ENCODE measurements at places on chromosomes 16 and 17.

DNA sequence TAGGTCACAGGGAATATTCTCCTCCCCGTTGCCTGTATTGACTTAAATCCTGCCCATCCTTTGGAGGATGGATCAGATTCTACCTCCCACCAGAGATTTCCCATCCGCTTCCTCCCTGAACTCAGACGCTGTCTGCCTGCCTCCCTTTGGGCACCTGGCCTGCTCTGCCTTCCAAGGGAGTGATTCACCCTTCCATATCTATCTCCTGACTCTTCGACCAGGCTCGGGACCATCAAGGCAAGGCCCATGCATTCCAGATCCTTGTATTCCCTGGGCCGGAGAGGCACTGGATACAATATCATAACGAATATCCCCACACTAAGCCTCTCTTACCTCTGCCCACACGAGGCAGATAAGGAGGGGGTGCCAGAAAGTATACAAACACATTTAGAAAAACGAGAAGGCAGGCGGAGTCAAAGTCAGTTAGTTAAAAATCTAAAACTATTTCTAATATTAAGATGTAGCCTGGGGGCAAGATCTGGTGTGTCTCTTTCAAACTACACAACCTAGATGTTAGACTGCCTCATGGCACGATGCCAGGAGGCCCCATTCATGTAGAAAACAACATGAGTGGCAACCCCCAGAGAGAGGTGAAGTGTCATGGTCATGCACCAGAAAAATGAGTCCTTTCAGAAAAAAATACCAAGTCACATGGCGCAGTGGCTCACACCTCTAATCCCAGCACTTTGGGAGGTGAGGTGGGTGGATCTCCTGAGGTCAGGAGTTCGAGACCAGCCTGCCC lies 9.2 kb downstream of the PMP22 start:
- no peak for DNase-seq

DNA sequence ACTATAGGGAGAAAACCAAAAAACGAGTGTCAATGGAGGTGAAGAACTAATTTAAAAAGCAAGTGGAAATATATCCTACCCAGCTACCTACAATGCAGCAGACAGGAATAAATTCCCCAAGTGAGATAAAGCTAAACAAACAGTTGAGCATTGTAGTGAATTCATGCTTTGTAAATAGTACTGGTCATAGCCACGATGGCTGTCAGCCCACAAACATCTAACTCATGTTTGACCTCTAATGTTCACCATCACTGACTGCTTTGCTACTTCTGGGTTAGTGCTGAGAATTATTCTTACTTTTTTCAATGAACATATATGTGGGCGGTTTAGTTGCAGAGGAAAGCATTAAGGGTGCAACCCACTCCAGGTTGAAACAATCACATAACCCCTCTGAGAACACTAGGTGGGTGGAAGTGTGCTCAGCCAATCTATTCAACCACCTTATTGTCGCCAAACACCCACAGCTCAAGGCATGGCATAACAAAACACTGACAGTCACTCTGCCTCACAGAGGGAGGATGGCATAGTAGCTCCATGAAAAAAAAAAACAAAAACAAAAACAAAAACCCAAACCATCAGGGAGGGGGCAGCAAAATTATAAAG lies 264.1 kb downstream of the ZFHX3 start:
- DNase-seq, result peak; percentile 3

DNA sequence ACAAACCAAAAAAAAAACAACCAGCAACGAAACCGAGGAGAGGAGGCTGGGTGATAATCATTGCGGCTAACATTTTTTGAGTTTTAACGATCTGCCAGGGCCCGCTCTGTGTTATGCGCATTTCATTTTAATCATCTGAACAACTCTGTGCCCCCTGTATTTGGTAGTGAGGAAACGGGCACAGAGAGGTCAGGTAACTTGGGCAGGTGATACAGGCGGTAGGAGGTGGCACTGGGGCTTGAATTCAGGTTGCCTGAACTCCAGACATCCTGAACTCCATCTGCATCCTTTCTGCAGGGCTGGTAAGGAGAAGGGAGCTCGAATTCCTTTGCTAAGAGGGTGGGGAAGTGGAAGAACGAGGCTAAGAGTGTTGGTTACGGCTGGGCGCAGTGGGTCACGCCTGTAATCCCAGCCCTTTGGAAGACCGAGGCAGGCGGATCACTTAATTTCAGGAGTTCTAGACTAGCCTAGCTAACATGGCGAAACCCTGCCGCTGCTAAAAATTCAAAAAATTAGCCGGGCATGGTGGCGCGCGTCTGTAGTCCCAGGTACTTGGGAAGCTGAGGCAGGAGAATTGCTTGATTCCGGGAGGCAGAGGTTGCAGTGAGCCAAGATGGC lies 1.1 kb downstream of the CLUAP1 start:
- no peak for DNase-seq

GRCh38 chr17:2903193-2903974 lies 107.1 kb downstream of the RAP1GAP2 start:
- DNase-seq, result no peak

DNA sequence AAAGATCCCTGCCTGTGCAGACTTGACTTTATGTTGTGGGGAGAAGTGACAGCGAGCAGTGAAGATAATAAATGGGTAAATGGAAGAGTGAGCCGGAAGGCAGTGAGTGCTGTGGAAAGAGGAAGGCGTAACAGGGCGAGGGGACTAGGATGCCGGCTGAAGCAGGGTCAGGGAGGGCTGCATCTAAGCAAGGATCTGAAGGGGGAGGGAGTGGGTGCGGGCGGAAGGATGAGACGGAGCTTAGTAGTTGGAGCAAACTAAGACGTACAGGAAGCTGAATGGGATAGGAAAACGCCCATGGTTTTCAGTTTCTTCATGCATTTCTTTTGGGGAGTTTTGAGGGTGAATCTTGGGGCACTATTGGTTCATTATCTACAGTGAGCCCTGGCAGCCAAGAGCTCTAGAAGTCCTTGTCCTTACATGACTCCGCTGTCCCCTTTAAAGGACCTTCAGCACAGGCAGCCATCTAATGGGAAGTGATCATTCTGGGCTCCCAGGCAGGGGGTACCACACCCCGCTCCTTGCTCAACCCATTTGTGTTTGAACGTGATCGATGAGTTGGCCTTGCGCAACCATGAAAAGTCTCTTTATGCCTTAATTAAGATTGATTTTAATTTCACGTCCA lies 10.4 kb upstream of the NAT9 start:
- no peak for DNase-seq

DNA sequence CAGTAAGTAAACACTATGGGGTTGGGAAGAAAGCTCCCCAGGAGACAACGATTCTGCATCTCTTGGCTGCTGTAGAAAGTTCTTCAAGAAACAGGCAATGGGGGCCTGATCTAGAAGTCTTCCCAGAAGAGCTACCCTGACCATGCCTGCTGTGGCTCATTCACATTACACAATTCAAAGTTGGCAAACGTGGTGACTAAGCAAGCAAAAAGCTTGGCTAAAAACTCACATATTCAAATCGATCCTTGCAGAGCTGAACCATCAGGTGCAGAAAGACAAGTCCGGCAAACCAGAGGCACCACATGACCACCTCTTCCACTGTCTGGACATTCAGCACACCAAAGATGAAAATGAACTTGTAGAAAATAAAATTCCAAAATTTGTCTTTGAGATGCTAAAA lies 16.1 kb downstream of the AMFR start:
- no peak for DNase-seq

GRCh38 chr17:50389534-50389933 lies 7.8 kb downstream of the LRRC59 start:
- no peak for DNase-seq

All from GM12865 (cell line).